ENCODE measurements at places on chromosomes 2 and 18.

DNA sequence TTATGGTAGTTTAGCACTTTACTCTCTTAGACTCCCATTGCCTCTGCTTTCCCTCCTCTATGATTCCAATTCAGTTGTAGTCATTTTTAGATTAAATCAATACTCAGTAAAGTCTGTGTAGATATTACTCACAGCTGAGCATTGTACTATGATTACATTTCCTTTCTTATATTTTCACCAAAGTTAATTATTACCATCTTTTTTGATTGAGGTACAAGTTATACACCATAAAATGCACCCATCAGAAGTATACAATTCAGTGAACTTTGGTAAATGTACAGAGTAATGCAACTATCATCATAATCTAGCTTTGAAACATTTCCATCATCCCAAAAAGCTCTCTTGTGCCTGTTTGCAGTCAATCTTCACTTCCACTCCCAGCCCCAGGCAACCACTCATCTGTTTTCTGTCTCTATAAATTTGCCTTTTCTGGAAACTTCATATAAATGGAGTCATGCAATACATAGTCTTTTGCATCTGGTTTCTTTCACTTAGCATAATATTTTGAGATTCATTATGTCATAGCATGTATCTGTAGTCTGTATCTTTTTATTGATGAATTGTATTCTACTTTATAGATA, 30.2 kb upstream of the ETAA1 start:
- DNase-seq = no peak

DNA sequence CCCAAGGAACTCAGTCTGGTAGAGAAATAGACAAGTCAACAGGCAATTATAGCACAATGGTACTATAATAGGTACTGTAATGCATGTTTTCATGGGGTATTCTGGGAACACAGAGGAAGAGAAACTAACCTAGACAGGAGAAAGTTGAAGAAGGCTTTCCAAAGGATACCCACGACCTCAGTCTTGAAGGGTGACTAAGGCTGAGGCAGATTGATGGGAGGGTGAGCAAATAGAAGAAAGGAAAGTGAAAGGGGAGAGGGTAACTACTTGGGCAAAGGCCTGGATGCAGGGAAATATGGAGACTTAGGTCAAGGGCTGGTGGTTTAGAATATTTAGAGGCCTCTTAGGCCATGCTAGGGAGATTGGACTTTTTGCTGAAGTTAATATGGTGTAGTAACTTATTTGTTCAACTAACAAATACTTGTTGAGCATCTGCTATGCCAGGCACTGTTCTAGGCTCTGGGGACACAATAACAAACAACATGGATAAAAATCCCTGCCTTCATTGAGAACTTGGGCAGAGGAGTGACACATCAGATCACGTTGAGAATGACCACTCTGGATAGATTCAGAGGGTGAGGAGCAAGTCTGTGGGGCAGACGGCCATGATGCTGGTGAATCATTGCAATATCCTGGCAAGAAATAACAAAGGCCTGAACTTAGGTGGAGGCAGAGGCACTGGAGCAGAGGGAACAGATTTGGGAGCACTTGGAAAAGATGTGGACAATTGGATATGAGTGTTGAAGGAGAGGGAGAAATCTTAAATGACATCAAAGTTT, 56.4 kb downstream of the PLB1 start:
- DNase-seq = no peak

DNA sequence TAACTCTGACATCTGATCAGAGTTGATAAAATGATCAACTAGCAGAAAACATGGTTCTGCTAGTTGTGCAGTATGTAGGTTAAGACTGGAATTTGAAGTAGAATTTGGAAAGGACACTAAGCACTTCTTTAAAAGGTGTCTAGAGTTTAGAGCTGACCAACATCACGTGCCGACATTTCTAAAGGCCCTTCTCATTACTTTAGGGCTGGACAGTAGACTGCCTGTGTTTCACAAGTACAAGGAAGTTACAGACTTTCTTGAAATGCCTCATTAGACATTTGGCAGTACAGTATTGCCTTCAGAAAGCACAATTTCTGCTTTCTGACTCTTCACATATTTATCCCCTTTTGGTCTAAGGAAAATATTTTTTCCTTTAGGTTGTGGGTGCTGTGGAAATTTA, 255.3 kb downstream of the ZNF385B start:
- DNase-seq = no peak

GRCh38 chr18:965921-966758, 61.5 kb downstream of the ADCYAP1 start:
- peak; percentile 36 for DNase-seq

- DNase-seq = no peak
These were observed 88.5 kb downstream of the ZEB2 start for GRCh38 chr2:144431392-144431783.

- peak; percentile 46 for DNase-seq
These were observed 67.5 kb downstream of the TANC1 start for GRCh38 chr2:159035790-159036411.

GRCh38 chr2:189580241-189580651, 340 bp downstream of the SLC40A1 start:
- DNase-seq = peak; percentile 72

GRCh38 chr18:48899558-48900174, 51.1 kb downstream of the SMAD7 start:
- DNase-seq = no peak

- no peak for DNase-seq
These were observed 23.0 kb upstream of the TNP1 start for GRCh38 chr2:216882876-216883275.

- DNase-seq = no peak
These were observed 526.7 kb downstream of the SOX11 start for GRCh38 chr2:6218926-6219325.

DNA sequence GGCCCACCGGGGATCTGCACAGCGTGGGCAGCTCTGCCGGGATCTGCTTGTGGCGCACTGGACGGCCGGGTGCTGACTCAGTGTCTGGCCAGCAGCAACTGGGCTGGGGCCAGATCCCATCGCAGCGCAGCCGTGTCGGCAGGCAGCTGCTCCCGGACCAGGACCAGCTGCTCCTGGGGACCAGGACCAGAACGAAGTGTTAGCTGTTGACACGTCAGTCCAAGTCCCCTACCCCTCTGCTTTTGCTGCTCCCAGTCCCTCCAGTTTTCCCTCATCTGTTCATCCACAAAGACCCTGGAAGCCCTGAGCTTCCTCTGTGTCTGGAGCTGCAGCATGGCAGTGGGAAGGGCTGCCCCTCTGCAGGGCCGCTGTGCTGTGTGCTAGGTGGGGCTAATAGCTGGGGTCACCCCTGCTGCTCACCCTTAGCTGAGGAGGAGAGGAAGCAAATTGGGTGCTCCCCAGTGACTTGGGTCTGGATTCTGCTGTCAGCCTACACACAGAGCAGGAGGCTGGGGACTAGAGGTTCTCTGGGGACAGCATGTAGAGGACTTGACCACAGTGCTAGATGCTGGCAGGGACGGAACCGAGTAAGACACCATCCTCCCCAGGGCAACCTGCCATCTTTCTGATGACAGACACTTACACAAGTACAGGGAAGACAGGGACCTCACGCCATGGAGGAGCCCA, 16.9 kb upstream of the KIF1A start:
- DNase-seq = no peak

DNA sequence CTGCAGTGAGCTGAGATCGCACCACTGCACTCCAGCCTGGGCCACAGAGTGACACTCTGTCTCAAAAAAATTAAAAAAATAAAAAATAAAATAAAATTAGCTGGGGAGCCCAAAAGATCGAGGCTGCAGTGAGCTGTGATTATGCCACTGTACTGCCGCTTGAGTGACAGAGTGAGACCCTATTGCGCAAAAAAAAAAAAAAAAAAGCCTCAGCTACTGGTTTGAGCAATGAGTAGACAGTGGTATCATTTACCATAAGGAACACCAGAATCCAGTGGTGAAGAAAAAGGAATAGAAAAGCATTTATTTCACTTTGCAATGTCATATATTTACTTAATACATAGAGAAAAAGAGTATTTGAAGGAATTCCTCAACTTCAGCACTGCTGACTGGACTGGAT, 3.0 kb downstream of the SAP130 start:
- no peak for DNase-seq

DNA sequence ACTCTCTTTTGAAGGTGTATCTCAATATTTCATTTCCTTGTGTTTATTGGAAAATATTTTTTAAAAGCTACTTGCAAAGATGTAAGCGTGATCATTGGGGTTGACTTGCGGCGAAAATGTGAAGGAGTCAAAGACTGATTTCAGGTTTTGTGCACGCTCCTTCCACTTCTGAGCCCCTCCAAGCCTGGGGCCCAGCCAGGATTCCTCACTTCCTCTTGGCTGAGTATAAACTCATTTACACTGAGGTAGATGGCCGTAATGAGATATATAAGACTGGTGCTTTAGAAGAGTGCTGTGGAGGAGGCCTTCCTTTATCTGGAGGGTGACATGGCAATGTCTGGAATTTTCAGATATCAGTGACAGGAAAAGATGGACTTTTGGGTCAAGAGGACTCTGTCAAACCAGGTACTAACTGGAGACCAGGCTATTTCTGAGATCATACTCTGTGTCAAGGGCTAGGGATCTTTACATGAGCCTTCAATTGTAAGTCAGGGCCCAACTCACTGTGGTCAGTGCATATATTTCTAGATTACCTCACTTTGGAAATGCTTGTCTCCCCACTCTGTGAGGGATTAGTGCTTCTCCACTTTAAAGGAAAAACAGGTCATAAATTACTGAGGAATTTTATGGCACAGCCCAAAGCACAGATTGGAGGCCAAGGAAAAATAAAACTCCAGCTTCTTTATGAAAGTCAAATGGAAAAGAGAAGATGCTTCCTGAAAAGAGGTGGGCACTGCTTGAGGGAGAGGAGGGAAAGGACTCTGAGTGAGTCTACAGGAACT, 22.8 kb downstream of the PRKCE start:
- DNase-seq = no peak

DNA sequence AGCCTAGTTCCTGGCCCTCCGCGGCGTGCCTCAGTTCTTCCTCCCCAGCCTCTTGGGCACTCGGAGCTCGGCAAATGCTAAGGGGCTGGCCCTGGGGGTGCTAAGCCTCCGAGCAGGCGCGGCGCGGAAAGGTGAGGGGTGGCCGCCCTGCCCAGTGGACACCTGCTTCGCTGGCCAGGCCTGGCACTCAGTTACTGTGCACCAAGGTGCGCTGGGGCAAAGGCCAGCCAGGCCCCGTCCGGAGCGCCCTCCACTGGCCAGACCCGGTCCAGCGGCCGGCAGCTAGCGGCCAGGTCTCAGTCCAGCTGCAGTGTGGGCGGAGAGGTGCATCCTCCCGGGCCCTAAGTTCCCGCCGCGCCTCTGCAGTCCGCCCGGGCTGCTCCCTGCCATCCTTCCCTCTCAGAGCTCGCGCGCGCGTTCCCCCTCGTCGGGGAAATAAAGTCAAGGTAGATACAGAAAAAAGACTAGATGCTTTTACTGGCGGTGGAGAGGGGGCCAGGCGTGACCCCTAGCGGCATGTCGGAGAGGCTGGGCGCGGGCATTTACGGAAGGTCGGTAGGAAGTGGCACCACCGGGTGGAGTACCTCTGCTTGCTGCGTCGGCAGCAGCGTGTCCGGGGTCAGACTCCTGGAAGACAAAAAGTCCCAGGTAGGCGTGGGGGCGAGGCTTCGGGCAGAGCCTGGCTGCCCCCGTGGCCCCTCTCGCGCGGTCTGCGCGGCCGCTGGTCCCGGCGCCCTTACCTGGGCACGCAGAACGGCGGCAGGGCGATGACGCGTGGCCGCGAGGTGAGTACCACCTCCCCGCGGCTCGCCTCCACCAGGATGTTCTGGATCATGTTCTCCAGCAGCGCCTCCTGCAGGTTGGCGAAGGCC, 9.4 kb upstream of the CRYBA2 start:
- peak; percentile 74 for DNase-seq

- peak; percentile 89 for DNase-seq
These were observed 122.0 kb upstream of the MYCN start for GRCh38 chr2:15818318-15818753.

GRCh38 chr2:191001032-191001431, 12.9 kb downstream of the STAT1 start:
- DNase-seq = no peak

- DNase-seq = no peak
These were observed 190.2 kb upstream of the GATA6 start for GRCh38 chr18:21979171-21979560.

GRCh38 chr2:74864728-74865722, 31.1 kb downstream of the HK2 start:
- peak; percentile 57 for DNase-seq

DNA sequence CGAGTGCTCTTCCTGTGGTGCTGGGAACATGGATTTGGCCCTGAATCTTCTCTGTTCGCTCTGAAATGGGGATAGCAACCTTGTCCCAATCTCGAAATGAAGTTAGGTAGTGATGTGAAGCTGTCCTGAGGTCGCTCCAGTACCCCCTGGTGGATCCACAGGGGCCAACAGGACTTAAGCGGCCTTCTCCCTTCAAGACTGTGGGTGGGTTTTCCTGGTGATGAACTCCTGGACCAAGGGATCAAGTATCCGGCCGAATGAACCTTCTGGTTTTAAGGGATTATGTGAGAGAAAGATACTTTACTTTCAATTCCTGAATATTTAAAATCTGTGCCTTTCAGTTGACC, 156.5 kb downstream of the NAPG start:
- DNase-seq = peak; percentile 7

DNA sequence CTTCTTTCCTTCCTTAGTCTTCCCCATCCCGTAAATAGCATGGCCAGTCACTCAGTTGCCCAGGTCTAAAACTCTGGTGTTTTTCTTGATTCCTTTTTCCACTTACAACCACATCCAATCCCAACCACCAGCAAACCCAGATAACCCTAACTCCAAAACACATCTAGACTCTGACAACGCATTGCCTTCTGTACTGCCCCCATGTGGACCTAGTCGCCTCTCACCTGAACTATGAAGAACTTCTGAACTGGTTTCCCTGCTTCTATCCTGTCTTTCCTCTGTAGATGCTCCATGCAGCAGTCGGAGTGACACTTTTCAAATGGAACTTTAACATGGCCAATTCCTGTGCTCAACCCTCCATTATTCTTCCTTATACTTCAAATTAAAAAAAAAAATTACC, 26.5 kb downstream of the ST6GAL2 start:
- no peak for DNase-seq

- no peak for DNase-seq
These were observed 10.6 kb upstream of the HNRNPLL start for GRCh38 chr2:38613126-38613848.

GRCh38 chr2:72165792-72166191, 18.1 kb upstream of the CYP26B1 start:
- no peak for DNase-seq

GRCh38 chr18:36331521-36331971, 34.0 kb downstream of the FHOD3 start:
- no peak for DNase-seq

GRCh38 chr18:58402247-58402646, 226.6 kb downstream of the ALPK2 start:
- DNase-seq = no peak
